ENCODE measurements at places on chromosomes 3 and 15. TPM values are rescaled to one million over a fixed set of nuclear protein-coding genes. Genes with fewer than 3 reads are reported as not detected.

IL5RA gene
- polyA plus RNA-seq, result 2.8 TPM

FANCD2OS gene
- not detected for polyA plus RNA-seq

HES1 gene
- 8.5 TPM for polyA plus RNA-seq

RHCG gene
- not detected for polyA plus RNA-seq

GOLGA6L24 gene
- polyA plus RNA-seq, result not detected

SMCO1 gene
- not detected for polyA plus RNA-seq

OGG1 gene
- polyA plus RNA-seq, result 20.7 TPM

GATM gene
- polyA plus RNA-seq, result 17.8 TPM
